GM23338 (cell line): ENCODE measurements at places on chromosomes 6 and 20. TPM values are rescaled to one million over a fixed set of nuclear protein-coding genes. Genes with fewer than 3 reads are reported as not detected.

GRCh38 chr20:36132802-36133211 lies 21.7 kb upstream of the EPB41L1 start:
- no peak for DNase-seq

GRCh38 chr6:136609873-136610706 lies 59.9 kb upstream of the MAP7 start:
- peak; percentile 27 for DNase-seq

- peak; percentile 84 for DNase-seq
These were observed 23.2 kb downstream of the ADAT2 start for GRCh38 chr6:143427109-143427817.

GRCh38 chr20:14790771-14791620 lies 453.6 kb upstream of the FLRT3 start:
- no peak for DNase-seq

IRF4 gene
- 0.97 and 1.3 TPM in 2 replicates for total RNA-seq

RPL10A gene
- 1,297 and 1,329 TPM in 2 replicates for total RNA-seq

- DNase-seq = no peak
These were observed 44.6 kb downstream of the PPARD start for GRCh38 chr6:35386989-35387388.

DST gene
- total RNA-seq = 159 and 188 TPM in 2 replicates

GRCh38 chr20:31930779-31931178 lies 21.1 kb downstream of the PDRG1 start:
- DNase-seq = no peak

DNA sequence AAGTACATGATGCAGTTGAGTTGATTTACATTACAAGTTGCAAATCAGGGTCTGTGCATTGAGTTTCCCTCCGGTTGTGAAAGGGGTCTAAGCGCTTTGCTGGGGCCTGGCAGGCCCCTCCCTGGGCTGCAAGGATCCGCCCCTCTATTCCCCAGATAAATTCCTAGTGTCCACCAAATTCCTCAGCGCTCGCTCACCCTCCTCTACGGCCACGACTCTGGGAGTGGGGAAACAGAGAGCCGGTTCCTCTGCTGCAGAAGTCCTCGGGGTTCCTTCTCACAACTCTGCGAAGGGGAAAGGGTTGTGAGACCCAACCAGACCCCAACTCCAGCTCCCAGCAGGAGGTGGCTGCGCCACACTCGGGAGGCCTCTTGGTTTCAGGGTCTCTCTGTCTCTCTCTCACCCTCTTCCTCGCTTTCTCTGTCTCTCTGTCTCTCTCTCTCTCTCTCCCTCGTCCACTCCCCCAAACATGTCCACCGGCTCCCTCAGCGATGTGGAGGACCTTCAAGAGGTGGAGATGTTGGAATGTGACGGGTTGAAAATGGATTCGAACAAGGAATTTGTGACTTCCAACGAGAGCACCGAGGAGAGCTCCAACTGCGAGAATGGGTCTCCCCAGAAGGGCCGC lies at the start of gene TCF21:
Gene TCF21 (plus strand): TSS at position 185 of the 628 bp plus-strand sequence. CDS start 285 bp downstream, at position 470.
- peak; percentile 84 for DNase-seq

SDCBP2 gene
- total RNA-seq = 4.6 and 5.3 TPM in 2 replicates

DNA sequence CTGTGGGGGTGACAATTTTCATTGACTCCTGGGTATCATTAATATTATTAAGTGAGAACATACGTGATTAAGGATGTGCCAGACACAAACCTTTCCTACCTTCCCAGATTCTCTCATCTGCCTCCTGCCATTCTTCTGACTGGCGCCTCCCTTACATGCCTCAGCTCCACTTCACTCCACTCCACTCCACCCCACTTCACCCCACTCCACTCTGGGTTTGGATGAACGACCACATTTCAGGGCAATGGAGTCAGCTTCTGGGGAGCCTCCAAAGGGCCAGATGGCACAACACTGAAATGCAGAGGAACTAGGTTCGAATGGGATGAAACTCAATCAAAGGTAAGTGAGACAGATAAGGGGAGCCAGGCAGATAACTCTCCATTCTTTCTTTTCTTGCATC lies 40.5 kb upstream of the LRRC1 start:
- DNase-seq = no peak

DNA sequence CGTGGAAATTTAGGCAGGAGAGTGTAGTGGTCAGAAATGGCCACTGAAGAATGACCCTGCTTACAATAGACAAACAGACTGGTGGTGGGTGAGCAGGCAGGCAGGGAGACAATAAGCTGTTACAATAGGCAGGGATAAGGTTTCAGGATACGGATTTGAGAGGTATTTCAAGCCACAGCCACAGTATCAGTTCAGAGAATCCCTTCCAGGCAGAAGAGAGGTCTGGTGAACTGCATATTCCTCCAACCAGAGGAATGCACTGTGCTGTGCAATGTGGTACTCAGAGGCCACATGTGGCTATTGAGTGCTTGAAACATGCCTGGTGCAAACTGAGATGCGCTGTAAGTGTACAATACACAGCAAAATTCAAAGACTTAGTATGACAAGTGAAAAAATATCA lies 20.6 kb downstream of the RMND1 start:
- DNase-seq = no peak

- no peak for DNase-seq
These were observed 724.6 kb downstream of the UTRN start for GRCh38 chr6:145009711-145010110.

GRCh38 chr6:143513410-143513809 lies 1.9 kb upstream of the FUCA2 start:
- peak; percentile 88 for DNase-seq

DNA sequence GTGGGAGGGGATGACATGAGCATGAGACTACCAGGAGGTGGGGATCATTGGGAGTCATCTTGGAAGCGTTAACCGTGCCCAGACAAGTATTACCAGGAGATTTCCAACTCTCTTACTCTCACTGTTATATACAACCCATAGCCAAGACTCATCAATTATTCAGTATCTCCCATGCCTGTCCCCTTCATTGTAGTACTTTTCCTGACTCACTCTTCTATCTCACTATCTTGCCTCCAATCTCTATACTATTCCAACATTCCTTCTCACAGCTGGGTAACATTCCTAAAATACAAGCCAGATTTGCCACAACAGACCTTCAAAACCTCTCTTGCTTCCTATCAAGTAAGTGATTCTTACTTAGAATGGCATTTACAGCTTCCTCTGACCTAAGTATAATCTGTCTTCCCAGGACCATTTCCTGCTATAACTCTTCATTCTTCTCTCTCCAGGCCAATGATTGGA lies 226.3 kb upstream of the SMLR1 start:
- DNase-seq = peak; percentile 21

DNA sequence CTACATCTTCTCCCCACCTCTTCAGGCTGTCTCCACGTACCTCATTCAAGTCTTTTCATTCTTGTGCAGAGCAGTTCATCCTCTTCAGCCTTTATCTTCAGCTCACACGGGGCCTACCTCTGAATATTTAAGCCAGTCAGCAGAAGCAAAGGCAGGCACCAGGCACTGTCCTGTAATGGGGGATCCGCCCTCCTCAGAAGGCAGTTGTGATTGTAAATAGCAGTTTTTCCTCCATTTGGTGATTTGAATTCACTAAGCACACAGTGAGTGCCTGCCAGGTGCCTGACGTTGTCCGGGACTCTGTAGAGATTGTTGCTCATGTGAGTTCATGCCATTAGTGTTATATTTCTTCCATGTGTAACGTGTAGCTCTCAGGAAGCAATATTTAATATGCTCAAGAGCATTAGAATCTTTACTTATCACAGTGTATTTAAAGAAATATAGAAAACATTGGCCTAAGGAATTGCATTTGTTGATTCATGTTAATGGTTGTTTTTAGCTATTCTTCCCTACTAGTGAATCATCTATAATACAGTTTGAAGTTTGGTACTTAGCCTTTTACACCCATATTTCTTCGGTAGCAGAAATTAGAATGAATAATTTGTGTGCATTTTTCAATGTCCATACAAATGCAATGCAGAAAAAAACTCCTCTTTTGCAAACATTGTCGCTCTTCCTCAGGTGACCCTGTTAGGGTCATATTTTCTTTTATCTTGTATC lies 17.9 kb downstream of the BPHL start:
- no peak for DNase-seq

OR2W1 gene
- total RNA-seq = not detected in 2 replicates

DNA sequence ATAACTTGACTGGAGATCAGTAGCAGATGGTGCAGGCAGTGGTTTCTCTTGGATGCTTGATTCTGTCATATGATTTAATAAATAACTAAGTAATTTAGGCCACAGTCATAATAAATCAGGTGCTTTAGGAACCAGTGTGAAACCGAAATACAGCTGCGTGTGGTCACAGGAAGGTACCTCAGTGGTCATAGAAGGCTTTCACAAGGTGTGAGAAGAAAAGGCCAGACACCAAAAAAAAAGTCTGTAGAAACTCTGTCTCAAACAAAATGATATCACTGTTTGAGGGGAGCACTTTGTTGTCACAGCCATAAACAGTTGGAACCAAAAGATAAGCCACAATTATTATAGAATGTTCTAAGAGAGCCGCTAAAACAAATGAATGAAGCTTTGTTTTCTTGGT lies 56.5 kb downstream of the ARMC2 start:
- no peak for DNase-seq

SPTLC3 gene
- total RNA-seq = 0.52 TPM in 1 of 2 replicates, not detected in the other

HLA-A gene
- total RNA-seq = 173 and 203 TPM in 2 replicates

DNA sequence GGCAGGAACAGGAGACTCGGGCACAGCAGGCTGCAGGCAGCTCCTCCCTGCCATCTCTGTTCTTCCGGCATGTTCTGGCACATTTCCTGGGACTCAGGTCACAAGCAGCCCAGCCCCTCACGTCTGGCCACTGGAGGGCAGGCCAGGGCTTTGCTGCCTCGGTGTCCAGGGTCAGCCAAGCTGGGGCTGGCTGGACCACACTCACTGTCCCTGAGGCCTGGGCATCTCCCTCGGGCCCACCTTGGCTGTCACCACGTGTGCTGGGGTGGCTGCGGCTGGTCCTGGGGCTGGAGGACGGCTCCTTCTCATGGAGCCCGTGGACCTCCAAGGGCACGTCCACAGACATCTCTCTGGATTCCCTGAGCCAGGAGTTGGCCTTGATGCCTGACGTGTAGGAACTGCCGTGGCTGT lies 18.5 kb downstream of the FRMD1 start:
- peak; percentile 64 for DNase-seq

- no peak for DNase-seq
These were observed 43.4 kb upstream of the BLCAP start for GRCh38 chr20:37571033-37571432.

FAM217A gene
- total RNA-seq = not detected in 2 replicates

DNA sequence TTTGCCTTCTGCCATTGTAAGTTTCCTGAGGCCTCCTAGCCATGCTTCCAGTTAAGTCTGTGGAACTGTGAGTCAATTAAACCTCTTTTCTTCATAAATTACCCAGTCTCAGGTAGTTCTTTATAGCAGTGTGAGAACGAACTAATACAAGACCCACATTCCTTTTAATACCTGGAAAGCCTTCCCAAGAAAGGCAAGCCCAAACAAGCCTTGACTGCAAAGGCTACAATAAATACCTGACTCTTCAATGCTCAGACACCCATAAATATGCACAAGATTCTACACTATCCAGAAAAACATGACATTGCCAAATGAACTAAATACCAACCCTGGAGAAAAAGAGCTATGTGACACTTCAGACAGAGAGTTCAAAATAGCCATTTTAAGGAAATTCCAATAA lies 338.8 kb downstream of the HAO1 start:
- DNase-seq = no peak

- no peak for DNase-seq
These were observed 246.8 kb downstream of the QKI start for GRCh38 chr6:163661272-163661671.

DNA sequence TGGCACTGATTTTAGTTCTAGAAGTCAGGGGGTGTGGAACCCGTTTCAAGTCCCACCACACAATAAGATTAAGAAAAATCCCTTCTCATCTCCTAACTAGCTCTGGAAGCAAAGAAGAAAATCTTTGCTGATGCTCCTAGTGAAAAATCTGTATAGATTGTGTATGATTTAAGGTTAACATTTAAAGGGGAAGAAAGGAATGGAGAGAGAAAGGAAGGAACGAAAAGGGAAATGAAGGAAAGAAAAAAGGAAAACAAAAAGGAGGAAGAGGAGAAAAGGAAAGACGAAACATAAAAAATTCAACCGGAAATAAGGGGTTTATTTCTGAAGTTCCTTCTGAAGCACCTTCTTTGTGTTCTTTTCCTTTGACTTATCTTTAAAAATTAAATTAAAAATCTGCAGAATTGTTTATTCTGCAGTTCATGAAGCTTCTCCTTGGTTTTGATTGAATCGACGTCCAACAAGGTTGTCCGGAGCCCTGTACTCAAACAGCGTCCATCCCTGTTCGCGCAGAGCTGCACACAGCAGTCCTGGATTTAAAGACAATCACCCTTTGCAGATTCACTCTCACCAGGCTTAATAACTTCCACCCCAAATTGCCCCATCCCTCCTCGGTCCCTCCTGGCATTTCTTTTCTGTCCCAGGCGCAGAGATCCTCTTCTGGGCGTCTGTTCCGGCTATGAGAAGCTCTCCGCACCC lies 1.6 kb upstream of the TFAP2B start:
- DNase-seq = no peak
